ENCODE measurements at places on chromosomes 6 and 20. TPM values are rescaled to one million over a fixed set of nuclear protein-coding genes. Genes with fewer than 3 reads are reported as not detected.

Gene THBD
- total RNA-seq = 38.6 TPM

Gene PNPLA1
- total RNA-seq = not detected

Gene SYCP2
- 0.50 TPM for total RNA-seq

Gene CCDC170
- under 0.01 TPM for total RNA-seq

Gene PROKR2
- not detected for total RNA-seq

Gene TREM2
- total RNA-seq = not detected

Gene MYLK4
- total RNA-seq = 0.40 TPM

Gene TINAG
- not detected for total RNA-seq

Gene PDYN
- total RNA-seq = not detected

Gene CFB
- 1.3 TPM for total RNA-seq

Gene GGTLC1
- total RNA-seq = not detected

Gene AFG1L
- total RNA-seq = 2.7 TPM

Gene HAO1
- total RNA-seq = not detected

Gene GSTA3
- not detected for total RNA-seq

Gene TMC2
- total RNA-seq = not detected

Gene HS3ST5
- not detected for total RNA-seq

Gene METTL24
- not detected for total RNA-seq

Gene GPX5
- not detected for total RNA-seq

Gene SEMG1
- not detected for total RNA-seq

Gene GSTA2
- not detected for total RNA-seq

Gene LRRC73
- not detected for total RNA-seq

Gene MICAL1
- 27.9 TPM for total RNA-seq

Gene CASS4
- under 0.01 TPM for total RNA-seq

Gene ULBP3
- total RNA-seq = 19.4 TPM

Gene CPXM1
- 0.14 TPM for total RNA-seq

Gene JPH2
- not detected for total RNA-seq

Gene PREP
- 29.4 TPM for total RNA-seq

Gene KCNK17
- total RNA-seq = not detected

Gene SAMD5
- 3.6 TPM for total RNA-seq

Gene XKR7
- not detected for total RNA-seq

Gene TRIM10
- not detected for total RNA-seq

Gene GINS1
- total RNA-seq = 33.9 TPM

Gene CRISP3
- total RNA-seq = not detected

Gene EFCAB8
- total RNA-seq = 0.43 TPM

Gene FAM209B
- total RNA-seq = not detected

Gene HLA-DMA
- total RNA-seq = 0.93 TPM

Gene MYCT1
- 184 TPM for total RNA-seq

Gene HCRTR2
- total RNA-seq = not detected

Gene CALHM4
- 0.22 TPM for total RNA-seq

Gene MAK
- total RNA-seq = 0.07 TPM

Gene F13A1
- total RNA-seq = not detected

Gene C6orf58
- not detected for total RNA-seq

Gene ANKRD66
- not detected for total RNA-seq

Gene DZANK1
- 0.93 TPM for total RNA-seq

Gene CARMIL1
- 12.5 TPM for total RNA-seq
